ENCODE measurements at places on chromosomes 7 and 10.

- DNase-seq, result no peak
Observed at GRCh38 chr7:155066417-155066950, 3.6 kb upstream of the HTR5A start.

- no peak for DNase-seq
Observed at GRCh38 chr10:108783897-108784296, 1139.4 kb downstream of the XPNPEP1 start.

GRCh38 chr7:43303740-43304241 lies 191.3 kb downstream of the HECW1 start:
- DNase-seq, result no peak

DNA sequence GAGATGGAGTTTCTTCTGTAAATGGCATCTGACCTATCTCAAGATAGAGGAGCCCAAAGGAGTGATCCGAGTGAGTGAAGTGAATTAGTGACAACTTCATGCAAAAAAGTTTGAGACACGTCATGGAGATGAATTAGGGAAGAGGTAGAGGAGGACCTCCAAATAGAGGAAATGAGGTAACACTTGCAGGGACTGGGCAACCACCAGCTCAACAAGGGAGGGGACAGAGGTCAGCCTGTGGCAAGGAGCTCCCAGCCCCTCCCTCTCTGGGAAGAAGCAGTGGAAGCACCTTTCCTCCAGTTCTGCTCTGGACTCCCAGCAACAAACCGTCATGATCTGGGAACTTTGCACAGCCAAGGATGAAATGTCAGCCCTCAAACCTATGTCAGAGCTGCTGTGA lies 83.5 kb upstream of the IKZF1 start:
- no peak for DNase-seq

DNA sequence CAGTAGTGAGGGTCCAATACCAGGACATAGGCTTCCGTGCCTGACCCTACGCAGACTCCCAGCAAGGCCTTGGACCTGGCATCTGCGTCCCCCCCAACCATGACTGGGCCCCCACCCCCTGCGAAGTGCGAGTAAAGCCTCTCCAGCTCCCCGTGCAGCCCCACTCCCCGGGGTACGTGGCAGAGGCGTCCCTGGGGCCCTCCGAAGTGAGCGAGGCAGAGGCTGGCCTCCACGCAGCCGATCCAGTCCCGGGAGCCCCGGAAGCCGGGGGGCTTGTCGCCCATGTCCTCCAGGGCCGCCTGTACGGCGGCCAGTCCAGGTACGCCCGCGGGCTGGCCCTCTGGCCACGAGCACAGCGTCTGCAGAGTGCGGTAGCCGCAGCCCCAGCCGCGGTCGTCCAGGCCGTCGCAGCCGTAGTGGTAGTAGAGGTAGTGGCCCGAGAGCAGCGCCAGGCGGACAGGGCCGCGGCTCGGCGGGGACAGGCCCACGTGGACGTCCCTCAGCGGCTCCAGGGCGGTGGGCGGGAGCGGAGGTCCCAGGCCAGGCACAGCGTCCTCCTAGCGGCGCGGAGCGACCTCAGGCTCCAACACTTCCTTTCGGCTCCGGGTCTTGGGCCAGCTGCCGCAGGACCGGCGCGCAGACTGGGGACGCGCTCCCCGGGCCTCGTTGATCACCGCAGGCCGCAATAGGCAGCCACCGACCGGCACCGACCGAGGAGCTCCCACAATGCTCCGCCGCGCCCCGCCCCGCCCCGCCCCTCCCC lies at the start of gene UFSP1:
TSS of gene UFSP1 (minus strand) at position 728 of the 763 bp plus-strand sequence. CDS start at position 284, 444 bp downstream.
- no peak for DNase-seq

DNA sequence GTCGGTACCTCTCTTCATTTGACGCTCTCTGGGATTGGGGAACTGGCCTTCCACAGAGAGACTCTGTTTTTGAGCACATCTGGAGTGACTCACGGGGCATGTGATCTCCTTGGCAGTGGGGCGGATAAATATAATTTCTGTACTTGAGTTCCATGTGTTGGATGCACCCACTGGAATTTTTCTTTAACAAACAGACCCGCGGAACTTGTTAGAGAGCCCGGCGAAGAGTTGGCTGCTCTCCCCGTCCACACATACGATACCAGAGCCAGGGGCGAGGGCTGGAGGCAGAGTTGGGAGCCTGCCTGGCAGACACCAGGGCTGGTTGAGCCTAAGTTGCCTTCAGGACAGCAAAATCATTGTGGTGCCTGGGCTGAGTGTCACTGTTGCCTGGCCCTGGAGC lies at the start of gene FAM180A:
TSS of gene FAM180A (minus strand) at position 44 of the 400 bp plus-strand sequence. CDS start 233 bp downstream, outside the sequence.
- DNase-seq, result no peak

- DNase-seq, result no peak
Observed at GRCh38 chr10:87850742-87851205, 12.6 kb downstream of the KLLN start.

GRCh38 chr10:60384708-60385398 lies 4.8 kb downstream of the ANK3 start:
- DNase-seq, result no peak

DNA sequence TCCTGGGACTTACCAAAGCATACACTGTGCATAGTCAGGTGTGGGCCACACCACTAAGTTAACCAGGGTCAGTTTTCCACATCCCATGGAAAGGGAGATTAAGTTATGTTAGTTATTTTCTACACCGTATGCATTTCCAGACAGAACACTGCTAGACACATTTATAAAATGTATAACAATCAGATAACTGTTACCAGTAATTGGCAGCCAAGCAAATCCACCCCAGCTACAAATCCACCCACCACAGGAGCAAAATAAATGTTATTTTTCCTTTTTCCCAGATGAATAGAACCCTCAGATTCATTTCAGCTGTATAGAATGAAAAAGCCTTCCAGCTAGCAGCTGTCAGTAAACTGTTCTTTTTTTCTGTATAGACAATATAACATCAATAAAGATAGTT lies 256.9 kb upstream of the FZD1 start:
- no peak for DNase-seq

DNA sequence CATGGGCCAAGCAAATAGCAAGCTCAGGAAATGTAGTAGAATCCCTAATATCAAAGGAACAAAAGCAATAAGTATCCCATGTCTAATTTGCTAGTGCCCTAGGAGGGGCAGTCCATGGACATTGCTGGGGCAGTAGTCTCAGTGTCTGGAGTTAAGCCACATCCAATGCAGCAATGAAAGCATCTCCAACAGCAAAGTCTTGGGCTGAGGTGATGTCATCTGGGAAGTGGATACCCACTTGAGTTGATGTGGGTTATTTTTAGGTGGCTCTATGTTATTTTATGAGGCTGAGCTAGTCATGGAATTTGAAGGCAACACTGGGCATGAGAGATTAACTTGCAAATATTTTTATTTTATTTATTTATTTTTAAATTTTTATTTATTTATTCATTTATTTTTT lies 540.0 kb downstream of the ETV1 start:
- no peak for DNase-seq

GRCh38 chr7:116988363-116988989 lies 35.2 kb downstream of the ST7 start:
- DNase-seq, result no peak

DNA sequence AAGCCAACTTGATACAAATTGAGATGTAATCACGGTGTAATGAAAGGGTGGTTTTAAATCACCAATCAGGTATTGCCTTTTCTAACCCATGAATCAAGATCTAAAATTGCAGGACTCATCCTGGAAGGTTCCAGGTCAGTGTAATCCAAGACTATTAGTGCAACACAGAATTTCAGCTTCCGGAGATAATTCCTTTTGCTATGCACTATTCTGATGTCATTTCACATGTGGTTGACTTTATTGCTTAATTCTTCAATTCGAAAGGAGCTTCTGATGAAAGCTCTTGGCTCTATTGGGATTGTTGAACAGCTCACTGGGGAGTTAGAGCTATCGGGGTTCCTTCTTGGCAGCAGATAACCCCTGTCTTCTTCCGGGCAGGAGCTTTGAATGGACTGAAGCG lies 147.4 kb upstream of the INSYN2A start:
- no peak for DNase-seq

GRCh38 chr10:30581779-30582380 lies 47.7 kb downstream of the LYZL2 start:
- DNase-seq, result no peak

DNA sequence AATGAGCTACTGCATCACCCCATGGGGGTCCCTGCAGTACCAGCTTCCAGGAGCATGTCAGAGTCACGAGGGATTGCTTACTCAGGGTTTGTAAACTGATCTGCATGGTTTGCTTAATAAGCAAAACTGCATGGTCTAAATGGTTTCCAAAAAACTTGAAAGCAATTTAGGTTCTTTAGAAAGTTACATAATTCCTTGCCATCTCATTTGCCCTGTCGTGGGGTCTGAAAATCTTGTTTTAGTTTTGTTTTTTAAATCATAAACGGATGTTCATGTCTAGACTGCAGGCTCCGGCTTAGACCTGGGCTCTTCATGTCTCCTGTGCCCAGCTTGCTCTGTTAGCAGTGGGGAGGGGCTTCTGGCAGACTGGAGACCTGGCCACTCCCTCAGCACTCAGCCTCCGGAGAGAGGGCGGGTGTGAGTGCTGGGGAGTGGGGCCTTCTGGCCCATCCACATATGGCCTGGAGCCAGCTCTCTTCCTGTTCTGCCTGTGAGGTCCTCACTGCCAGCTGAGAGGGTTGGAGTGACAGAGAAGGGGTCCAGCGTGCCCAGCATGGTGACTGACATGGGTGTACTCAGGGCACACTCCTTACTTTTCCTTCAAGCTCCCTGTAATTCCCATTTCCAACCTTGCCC lies 17.5 kb downstream of the PRF1 start:
- DNase-seq, result peak; percentile 50

- DNase-seq, result no peak
Observed at GRCh38 chr10:120732067-120732466, 119.1 kb upstream of the WDR11 start.

GRCh38 chr7:115822380-115822779 lies 208.2 kb downstream of the TFEC start:
- no peak for DNase-seq

GRCh38 chr7:131031099-131031868 lies 296.4 kb upstream of the MKLN1 start:
- DNase-seq, result no peak

All from NCI-H524 treated with DMSO at 0.1 percent for 48 hours (cell line).